HAP-1 (cell line): ENCODE measurements at places on chromosomes 2 and 18.

- no peak for DNase-seq
Observed at GRCh38 chr2:220178991-220179695, 551.7 kb downstream of the SLC4A3 start.

- DNase-seq: no peak
Observed at GRCh38 chr18:22711192-22711685, 221.9 kb upstream of the RBBP8 start.

GRCh38 chr2:4898706-4899105 lies 793.5 kb upstream of the SOX11 start:
- no peak for DNase-seq

- no peak for DNase-seq
Observed at GRCh38 chr2:215618145-215618544, 182.3 kb upstream of the FN1 start.

DNA sequence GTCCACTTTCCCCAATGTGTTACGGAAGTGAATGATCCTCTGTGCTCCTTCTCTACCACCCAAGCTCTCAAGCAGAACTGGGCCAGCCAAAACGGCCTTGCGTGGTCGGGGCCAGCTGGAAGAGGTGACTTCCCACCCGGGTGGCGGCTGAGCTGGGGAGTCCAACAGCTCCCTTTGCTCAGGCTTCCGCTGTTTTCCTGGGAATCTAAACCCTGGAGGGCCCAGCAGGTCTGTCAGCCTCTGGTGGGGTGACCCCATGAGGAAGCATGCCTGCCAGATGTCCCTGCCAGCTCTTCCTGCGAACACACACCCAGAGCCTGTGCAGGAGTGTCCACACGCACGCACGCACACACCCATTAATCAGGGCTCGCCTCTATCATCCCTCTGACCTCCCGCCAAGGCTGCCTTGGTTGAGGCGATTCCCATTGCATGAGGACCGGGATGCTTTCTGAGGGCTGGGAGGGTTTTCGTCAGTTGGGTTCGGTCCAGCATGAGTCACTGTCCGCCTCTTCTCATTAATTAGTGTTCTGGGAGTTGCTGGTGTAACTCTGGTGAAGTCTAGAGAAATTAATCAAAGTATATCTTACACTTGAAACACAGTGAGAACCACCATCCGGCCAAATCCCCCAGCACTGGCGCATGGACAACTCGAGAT lies 90.6 kb downstream of the TWIST2 start:
- no peak for DNase-seq

DNA sequence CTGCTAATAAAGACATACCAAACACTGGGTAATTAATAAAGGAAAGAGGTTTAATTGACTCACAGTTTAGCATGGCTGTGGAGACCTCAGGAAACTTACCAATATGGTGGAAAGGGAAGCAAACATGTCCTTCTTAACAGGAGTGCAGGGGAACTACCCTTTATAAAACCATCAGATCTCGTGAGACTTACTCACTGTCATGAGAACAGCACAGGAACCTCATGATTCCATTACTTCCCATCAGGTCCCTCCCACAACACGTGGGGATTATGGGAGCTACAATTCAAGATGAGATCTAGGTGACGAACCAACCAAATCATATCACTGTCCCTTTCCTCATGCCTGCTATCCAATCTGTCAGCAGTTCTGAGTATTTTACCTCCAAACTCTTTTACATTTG lies 586.7 kb downstream of the TDRD15 start:
- no peak for DNase-seq

DNA sequence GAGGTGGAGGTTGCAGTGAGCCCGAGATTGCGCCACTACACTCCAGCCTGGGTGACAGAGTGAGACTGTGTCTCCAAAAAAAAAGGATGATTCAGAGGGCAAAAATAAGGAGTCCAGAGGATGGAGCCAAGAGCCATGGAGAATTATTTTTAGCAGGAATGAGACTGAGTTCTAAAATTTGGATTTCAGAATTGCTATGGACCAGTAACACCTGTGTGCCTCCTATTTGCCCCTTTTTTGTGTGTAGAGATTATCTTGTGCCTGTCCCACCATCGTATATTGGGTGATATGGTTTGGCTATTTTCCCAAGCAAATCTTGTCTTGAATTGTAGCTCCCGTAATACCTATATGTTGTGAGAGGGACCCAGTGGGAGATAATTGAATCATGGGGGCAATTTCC lies 16.4 kb upstream of the RGPD8 start:
- no peak for DNase-seq

DNA sequence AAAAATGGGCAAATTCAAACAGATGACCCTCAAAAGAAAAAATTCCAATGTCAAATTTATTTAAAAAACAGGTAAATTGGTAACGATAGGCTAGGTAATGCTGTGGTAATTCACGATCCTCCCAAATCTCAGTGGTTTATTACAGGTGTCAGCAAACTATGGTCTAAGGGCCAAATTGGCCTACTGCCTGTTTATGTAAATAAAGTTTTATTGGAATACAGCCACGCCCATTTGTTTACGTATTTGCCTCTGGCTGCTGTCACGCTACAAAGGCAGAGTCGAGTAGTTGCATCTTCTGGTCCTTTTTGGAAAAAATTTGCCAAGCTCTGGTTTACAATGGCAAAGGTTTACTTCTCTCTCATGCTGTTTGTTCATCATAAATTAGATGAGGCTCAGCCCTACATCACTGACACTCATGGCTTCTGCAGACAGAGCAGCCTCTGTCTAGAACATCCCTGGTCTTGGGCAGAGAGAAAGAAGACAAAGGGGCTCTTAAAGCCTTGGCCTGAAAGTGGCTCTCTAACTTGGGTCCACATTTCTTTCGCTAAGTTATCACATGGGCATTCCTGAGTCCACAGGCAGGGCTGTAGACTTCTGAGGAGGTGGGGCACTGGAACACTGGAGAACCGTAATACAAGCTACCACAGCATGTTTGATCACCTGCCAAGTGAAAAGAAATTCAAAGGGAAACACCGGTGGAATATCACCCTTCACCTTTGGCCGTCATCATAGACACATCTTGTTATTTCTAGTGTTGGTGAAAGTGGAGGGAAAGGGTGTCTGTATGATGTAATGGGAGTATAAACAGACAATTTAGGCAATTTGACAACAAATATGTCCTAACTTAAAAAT lies 34.8 kb downstream of the SP110 start:
- no peak for DNase-seq

DNA sequence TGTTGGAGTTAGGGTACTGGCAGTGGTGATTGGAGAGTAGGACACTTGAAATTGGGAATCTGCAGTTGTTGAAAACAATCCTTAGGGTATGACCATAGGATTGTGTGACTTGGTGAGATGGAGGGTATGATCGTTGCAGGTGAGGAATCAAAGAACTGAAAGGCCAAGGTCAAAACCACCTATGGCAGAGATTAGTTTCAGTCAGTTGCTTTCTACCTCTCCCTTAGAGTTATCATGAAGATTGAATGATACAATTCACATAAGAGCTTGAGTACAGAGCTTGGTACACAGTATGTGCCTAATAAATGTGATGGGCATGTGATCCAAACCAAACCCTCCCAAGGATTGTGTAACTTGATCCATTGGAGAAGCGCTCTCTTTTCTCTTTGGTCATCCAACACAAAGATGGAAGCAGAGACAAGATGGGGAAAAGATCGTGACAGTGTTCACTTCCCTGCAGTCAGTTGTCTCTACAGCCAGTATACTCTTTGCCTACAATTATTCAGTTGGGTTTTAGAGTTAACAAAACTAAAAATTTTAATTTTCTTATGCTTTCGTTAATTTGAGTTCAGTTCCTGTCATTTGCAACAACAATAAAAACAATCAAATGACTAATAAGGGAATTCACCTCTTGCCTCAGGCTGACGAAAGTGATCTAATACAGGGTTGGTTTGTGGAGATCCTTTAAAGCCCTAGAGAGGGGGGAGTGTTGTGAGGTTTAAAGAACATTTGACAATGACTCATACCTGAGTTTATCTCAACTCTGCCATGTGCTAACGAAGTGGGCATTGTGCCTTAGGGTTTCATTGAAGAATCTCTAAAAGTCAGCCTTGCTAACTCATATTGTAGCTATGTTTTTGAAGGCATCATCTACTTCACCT lies 14.8 kb upstream of the SMAD2 start:
- DNase-seq: no peak

GRCh38 chr2:134295441-134295840 lies 41.6 kb downstream of the MGAT5 start:
- DNase-seq: no peak

DNA sequence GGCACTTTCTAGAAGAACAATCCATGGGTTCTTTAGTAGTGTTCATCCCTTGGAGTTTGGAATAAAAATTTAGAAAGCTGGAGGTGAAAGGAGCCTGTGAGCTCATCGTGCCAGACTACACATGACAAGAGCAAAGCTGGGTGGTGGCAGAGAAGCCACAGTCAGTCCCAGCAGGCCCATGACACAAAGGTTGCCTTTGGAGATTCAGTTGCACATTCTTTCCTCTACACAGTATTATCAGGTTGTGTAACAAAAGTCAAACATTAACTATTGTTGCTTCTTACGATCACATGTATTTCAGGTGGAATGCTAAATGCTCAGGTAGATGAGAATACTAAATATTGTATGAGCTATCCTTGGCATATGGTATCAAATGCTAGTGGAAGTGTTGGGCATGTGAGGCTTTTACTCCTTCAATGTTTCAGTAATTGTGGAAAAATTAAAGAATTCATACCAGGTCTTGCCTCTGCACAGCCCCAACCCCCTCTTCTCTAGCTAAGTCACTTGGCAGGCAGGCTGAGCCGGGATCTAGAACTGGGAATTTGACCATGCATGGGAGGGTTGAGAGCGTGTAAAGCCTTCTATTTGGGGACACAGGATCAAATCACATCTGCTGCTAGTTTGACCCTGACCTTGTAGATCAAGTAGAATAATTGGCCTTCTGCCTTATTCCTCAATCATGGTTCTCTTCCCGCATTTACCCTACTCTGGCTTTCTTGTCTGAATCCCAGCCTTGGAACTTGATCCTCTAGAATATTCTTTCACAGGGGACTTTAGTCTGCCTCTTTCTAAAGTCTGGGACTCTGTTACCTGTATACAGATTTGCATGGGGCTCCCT lies 230.9 kb downstream of the GCA start:
- DNase-seq: no peak

- no peak for DNase-seq
Observed at GRCh38 chr18:9824952-9825371, 60.8 kb upstream of the TXNDC2 start.

DNA sequence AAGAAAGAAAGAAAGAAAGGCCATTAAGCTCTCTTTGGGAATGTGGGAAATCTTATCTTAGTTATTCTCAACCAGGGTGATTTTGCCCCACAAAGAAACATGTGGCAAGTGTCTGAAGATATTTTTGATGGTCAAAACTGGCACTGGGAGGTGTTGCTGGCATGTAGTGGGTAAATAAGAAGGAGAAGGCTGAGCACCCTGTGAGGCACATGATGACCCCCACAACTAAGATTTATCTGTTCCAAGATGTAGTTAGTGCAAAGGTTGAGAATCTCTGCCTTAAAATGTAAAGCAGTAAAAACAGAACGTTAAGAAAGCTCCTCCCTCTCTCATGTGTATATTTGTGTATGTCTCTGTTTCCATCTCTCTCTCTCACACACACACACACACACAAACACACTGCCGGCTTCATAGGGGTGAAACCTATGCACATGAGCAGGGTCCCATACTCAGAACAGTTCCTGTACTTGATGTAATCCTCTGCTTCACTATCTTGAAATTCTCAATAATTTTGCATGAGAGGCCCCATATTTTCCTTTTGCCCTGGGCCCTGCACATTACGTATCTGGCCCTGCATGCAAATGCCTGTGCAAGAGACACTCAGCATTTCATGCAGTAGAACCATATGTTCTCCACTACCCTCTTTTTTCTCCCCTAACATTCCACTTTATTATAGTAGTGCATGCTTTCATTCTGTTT lies 94.3 kb downstream of the MREG start:
- no peak for DNase-seq
